NCI-H1092 treated with DMSO at 0.1 percent for 48 hours (cell line): ENCODE measurements at places on chromosomes 6 and 20.

- no peak for DNase-seq
Observed at GRCh38 chr6:925656-926213, 232.8 kb upstream of the EXOC2 start.

- no peak for DNase-seq
Observed at GRCh38 chr6:103153016-103153415, 1706.7 kb downstream of the HACE1 start.

- no peak for DNase-seq
Observed at GRCh38 chr20:49594143-49594930, 26.4 kb upstream of the PTGIS start.

DNA sequence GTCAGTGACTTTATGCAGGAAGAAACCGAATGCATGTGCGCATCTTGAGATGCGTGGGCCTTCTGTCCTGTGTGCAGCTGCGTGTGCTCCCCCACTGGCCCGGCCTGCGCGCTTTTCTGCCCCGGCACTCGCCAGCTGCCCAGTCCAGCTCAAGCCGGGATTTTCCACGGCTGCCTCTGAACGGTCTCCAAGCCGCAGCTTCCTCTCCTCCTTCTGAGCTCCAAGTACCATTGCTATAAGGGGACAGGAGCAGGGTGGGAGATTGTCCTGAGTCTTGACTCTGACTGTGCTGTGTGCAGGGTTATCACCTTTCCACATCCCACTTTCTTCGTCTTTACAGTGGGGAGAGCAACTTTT is 302.8 kb downstream of the THBS2 start:
- no peak for DNase-seq

DNA sequence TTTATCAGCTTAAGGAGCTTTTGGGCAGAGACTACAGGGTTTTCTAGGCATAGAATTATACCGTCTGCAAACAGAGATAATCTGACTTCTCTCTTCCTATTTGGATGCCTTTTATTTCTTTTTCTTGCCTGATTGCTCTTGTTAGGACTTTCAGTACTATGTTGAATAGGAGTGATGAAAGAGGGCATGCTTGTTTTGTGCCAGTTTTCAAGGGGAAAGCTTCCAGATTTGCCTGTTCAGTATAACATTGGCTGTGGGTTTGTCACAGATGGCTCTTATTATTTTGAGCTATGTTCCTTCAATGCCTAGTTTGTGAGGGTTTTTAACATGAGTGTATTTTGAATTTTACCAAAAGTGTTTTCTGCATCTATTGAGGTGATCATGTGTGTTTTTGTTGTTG is 192.8 kb upstream of the PHACTR1 start:
- no peak for DNase-seq

DNA sequence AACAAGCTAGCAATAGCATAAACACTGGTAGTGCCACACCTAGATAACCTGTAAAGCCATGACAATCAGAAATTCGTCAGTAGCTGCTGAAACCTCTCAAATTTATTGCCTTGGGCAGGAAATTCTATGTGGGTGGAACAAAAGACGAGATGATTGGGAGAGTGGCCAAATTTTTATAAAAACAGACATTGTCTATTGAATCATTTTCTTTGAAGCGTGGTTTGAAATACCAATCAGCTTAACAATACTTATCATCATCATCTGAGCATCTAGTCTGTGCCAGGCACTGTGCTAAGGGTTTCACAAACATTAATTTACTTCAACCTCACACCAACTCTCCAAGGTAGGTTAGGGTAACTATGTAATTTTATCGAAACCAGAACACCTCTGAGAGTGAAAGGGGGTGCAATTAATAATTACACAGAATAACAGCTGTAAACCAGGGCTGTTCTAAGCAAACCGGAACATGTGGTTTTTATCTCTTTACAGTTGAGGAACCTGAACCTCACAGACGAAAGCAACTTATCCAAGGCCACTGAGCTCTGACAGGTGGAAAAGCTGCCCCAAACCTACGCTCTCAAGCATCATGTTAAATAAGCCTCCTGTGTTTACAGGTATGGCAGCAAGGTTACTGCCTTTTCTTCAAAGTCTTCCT is 43.4 kb downstream of the NHSL1 start:
- no peak for DNase-seq

DNA sequence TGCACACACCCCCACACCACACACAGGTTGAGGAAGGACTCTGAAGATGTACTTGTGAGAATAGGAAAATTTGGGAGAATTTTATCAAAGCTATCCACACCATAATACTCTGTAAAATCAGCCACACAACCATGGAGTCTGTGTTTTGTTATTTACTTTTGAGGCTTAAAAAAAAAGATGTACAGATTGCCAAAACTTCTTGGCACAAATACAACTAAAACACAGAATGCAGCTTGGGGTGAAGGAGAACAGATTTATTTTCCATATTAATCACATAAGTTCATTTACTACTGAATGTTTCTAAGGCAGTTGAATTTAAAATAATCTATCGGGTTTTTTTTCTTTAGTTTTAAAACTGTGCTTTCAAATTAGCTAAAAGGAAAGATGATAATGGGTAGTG is 32.8 kb upstream of the KCNQ5 start:
- DNase-seq = no peak

DNA sequence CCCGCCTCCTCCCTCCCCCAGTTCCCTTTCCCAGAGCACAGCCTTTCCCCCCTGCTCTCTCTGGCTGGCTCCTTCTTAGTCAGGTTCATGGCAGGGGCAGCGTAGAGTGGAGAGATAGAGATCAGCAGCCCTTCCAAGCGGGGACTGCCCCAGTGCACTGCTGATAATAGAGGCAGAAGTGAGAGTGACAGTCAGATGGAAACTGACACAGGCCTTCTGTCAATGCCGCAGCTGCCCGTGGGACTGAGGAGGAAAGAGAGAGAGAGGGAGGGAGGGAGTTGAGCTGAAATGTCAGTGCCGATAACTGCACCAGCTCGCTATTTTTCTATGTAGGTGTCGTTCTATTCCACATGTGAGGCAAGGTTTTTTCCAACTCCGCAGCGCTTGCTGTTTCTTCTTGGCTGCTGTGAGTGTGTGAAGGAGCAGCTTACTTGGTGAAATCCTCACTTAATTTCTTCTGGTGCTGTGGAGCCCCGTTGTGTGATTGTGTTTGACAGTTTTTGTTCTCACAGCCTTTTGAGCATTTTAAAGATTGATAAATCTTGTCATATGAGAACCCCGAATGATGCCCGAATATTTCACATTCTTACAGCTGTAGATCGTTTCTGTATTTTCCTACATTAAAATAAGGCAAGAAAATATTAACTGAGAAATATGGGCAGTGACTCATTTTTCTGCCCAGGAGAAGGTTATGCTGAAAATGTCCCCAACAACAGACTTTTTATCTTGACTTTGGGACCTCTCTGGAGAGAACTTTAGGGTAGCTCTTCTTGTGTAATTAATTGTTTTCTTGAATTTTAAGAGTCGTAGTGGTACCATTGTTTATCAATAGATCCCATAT is 386.4 kb upstream of the MMS22L start:
- no peak for DNase-seq

- DNase-seq = no peak
Observed at GRCh38 chr20:6908673-6909072, 141.2 kb downstream of the BMP2 start.

DNA sequence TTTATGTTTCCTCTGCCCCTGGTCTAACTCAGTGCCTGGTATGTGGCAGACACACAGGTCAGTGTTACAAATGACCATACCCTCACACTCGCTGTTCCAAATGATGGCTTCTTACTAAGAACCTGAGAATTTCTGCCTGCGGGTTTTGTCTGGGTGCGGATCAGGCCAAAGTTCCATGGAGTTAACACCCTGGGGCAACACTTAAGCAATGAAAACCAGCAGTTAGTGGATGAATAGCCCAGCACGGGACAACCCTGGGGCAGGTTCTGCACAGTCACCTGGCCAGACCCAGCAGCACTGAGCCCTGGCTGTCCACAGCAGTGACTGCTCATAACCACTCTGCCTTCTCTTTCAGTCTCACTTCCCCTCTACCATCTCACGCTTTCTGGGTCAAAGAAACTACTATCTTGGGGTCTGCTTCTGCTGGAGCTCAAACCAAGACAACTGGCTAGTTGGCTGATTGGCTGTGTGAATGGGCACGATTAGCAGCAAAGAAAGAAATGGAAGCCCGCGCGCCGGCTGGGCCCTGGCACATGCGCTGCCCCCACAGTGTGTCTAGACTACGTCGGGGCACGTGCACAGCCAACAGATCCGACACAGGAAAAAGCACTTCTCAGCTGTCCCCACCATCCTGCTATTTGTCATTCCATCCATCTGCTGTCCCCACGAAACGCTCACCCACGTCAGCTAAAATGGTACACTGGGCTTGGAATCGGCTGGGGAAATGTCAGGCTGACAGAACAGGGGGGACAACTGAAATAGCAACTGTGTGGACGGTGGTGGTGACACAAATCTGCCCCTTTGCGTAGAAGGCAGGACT is 36.6 kb downstream of the MGME1 start:
- DNase-seq = no peak

DNA sequence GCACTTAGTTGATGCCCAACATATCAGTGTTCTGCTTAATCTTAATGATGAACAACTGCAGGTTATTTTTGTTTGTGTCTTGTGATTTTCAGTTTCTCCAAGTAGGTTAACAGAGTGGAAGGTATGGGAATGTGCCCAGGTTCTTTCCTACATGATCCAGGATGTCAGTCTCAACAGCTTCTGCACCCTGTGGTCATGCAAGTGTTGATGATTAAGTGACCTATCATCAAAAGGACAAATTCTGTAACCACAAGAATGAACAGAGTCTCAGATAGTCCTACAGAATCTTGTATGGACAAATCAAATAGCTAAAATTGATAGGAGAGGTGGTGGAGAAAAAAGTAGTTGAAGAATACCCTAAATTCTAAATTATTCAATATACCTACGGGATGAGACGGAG is 26.1 kb downstream of the MAN1A1 start:
- DNase-seq = no peak
